SHP77 (cell line): ENCODE measurements at places on chromosomes 7 and 10.

DNA sequence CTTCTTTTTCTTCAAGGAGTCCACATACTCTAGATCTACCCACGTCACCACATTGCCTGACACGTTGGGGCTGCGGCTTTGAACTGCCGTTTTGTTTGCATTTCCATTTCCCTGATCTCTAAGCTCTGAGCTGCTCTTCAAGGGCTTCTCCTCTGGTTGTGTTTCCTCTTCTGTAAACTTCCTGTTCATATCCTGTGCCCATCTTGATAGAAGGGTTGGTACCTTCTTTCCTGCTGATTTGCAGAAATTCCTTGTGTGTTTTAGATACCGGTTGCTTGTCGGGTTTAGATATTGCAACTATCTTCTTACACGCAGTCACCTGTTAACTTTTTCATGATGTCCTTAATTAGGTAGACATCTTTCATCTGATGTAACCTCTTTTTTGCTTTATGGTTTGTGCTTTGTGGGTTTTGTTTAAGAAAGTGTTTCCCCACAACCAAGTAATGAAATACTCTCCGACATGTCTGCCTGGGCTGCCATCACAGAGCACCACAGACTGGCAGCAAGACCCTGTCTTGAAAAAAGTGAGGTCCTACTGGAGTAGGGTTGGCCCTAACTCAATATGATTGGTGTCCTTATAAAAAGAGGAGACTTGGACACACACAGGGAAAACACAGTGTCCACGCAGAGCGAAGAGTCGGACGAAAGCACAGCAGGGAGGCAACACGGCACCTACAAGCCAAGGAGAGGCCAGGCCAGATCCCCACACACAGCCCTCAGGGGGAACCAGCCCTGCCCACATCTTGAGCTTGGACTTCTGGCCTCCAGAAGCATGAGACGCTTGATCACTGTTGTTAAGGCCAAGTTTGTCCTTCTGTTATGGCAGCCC, 99.1 kb upstream of the PDGFA start:
- no peak for DNase-seq

DNA sequence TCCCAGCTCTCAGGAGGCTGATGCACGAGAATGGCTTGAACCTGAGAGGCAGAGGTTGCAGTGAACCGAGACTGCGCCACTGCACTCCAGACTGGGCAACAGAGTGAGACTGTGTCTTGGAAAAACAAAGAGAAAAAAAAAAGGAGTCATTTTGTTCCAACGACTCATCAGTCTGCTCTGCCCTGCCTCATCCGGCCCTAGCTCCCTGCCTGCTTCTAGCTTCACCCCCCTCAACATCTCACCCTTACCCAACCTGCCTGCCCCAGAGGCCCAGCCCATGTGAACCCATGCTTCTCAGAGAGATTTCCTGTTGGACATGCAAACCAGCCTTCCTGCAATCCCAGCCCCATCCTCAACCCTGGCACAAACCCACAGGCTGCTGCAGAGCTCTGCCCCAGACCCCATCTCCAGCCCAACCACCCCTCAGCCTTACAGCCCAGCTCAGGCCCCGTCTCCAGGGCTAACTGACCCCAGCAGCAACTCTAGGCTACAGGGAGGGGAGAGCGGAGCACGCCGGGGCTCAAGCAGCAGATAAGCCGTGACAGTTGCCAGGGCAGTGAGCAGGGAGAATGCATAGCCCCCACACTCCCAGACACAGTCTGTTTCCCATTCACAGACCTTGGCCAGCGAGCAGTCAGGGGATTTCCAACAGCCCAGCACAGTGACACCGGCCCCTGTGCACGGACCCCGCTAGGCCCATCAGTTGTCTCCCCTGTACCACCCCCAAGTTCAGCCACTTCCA, 86.0 kb upstream of the KCTD7 start:
- no peak for DNase-seq

GRCh38 chr7:39386718-39387117, 179.5 kb upstream of the YAE1 start:
- no peak for DNase-seq

GRCh38 chr10:96850825-96851224, 18.7 kb downstream of the LCOR start:
- DNase-seq, result no peak

DNA sequence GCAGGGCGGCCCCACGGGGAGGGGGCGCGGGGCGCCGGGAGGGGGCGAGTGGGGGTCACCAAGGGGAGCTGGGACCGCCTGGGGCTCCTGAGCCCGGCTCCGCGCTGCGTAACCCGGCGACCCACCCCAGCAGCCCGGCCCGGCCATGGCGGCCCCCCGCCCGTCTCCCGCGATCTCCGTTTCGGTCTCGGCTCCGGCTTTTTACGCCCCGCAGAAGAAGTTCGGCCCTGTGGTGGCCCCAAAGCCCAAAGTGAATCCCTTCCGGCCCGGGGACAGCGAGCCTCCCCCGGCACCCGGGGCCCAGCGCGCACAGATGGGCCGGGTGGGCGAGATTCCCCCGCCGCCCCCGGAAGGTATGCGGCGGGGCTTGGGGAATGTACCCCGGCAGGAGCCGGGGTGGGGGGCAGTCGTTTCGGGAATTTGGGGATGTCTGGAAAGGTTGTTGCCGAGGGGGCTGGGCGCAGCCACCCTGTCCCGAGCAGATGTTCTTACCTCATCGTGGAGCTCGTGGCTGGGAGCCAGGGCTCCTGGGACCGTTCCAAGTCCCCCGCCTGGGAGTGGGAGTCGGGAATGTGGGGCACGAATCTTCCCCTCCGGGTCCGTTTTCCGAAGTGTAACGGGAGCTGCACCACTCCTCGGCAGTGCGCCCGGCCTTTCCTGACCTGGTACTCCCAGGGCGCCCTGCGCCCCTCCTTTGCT, 431 bp downstream of the ZYX start:
- no peak for DNase-seq

GRCh38 chr7:25032774-25033743, 53.1 kb upstream of the OSBPL3 start:
- no peak for DNase-seq

DNA sequence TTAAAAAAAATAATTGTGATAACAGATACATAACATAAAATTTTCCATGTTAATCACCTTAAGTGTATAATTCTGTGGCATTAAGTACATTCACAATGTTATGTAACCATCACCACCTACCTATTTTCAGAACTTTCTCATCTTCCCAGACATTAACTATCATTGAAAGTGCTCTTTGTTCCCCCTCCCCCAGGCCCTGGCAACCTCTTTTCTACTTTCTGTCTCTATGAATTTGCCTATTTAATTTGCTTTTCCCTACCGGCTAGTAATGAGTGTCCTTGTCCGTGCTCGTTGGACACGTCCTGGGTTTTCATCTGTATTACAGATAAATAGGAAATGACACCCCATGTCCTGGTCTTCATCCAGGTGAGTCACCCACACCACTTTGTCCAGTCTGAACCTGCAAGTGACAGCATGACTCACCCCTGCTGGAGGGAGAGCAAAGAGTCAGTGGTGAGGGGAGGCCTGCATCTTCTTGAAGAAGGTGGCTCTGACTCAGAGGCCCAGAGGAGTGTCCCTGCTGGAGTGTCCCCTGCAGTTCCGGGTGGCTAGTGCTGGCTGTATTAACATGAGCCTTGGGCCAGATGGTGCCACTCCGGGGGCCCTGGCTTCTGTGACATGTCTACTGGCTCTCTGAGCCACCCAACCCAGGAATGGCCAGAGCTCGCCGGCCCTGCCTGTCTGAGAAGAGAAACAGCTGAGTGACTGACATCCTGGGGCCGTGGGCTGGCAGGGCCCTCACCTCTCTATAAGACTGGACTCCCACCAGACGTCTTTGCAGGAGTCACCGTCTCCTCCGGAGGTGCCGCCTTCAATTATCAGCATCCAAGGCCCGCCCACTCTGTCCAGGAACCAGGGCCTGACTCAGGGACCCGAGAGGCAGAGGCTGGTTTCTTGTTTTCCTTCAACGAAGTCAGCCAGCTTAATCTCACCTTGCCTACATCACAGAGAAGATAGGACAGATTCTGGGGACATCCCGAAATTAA, 503.2 kb upstream of the MKI67 start:
- no peak for DNase-seq

DNA sequence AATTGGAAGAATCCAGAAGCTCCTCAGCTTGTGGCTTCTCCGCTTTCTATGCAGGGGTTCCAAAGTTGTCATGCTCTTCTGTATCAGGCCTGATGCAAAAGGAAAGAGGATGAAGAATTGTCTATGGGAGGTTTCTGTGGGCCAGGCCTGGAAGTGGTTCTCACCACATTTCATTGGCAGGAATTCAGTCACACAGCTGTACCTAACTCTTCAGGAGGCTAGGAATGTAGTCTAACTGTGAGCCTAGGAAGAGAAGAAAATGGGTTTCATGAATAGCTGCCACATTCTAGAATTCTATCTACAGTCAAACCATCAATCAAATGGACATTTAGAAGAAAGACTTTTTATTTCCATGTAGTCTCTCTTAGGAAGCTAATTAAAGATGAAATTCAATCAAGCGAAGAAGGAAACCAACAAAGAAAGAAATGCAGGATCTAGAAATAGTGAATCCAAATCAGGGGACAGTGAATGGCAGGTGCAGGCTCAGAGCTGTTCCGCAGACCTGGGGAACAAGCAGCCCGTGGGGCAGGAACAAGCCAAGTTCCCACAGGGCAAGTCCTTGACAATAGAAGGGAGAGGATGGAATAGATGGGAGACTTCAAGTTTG, 25.4 kb upstream of the USP6NL start:
- DNase-seq, result no peak

DNA sequence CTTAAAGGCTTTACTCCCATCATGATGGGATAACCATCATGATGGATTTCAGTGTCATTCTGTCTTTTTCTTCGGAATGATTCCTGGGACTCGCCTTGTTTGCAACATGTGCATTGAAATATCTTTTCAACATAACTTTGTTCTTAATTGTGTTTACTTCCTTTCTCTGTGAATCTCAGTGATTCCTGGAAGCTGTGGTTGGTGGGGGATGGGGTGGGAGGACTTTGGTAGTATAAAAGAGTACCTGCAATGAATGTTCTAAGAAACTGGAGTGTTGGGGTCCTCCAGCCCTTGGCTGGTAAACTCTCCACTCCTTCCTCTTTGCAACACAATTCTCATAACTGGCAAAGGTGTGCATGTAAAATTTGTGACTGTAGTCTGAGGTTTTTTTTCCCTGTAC, 11.5 kb upstream of the SH2D4B start:
- no peak for DNase-seq

DNA sequence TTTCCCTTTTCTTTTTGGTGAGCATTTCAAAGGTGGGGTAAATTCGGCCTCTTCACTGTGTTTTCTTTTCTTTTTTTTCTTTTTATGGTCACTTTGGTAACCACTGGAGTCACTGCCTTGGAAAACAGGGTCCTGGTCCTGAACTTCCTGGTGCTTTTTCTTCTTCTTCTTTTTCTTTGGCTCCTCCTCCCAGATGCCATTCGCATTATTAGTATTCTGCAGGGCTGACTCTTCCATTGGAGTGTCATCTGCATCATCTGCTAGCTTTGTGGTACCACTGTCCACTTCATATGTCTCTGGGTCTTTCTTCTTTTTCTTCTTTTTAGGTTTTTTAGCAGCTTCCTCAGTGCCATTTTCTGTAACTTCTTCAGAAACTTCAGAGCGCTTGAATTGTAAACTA, 10.5 kb downstream of the POLR1F start:
- DNase-seq, result no peak

DNA sequence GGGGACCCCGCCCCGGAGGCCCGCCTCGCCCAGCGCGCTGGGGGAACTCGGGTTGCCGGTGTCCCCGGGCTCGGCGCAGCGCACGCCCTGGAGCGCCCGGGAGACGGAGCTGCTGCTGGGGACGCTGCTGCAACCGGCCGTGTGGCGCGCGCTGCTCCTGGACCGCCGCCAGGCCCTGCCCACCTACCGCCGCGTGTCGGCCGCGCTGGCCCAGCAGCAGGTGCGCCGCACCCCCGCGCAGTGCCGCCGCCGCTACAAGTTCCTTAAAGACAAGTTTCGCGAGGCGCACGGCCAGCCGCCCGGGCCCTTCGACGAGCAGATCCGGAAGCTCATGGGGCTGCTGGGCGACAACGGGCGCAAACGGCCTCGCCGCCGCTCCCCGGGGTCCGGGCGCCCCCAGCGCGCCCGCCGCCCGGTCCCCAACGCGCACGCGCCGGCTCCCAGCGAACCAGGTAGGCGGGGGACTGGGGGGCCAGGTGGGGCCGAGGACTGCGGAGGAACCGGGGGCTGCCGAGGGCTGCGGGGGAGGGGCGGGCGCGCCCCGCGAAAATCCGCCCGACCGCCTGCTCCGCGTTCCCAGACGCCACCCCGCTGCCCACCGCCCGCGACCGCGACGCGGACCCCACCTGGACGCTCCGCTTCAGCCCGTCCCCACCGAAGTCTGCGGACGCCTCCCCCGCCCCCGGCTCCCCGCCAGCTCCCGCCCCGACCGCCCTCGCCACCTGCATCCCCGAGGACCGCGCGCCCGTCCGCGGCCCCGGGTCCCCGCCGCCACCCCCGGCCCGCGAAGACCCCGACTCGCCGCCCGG, 574 bp downstream of the UTF1 start:
- no peak for DNase-seq

DNA sequence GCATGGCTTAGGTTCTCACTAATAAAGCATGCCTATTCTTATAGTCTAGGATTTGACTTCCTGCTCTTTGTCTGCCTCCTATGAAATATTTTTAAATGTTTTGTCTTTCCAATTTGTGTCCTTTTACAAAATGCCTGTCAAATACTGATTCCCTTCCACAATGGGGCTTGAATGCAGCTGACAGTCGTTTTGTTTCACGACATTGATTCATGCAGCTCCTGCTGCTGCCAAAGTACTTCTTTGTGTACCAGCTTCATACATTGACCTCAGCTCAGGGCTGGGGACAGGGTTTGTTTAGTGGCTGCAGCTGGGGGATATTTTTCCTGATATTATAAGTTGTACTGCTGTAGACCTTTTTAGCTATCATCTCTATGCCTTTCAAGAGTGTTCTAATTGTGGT, 371.9 kb upstream of the CHRM2 start:
- no peak for DNase-seq

- DNase-seq, result no peak
These were observed 85.9 kb upstream of the AGBL3 start for GRCh38 chr7:134900166-134900982.

DNA sequence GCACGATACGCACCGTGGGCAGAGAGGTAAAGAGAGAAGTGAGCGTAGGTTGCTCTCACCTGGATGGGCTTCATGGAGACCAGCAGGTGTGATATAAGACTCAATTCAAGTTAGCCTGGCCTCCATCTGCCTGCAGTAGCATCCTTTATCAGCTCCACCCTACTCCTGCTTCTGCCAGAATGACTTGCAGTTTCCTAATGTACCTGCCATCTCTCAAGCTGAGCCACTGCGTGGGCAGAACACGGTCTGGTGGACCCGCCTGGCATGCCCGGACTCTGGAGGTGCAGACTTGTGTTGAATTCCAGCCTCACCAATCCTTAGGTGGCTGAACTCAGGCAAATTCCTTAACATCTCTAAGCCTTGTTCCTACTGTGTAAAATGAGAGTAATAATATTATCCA, 64.3 kb downstream of the STEAP1B start:
- no peak for DNase-seq

DNA sequence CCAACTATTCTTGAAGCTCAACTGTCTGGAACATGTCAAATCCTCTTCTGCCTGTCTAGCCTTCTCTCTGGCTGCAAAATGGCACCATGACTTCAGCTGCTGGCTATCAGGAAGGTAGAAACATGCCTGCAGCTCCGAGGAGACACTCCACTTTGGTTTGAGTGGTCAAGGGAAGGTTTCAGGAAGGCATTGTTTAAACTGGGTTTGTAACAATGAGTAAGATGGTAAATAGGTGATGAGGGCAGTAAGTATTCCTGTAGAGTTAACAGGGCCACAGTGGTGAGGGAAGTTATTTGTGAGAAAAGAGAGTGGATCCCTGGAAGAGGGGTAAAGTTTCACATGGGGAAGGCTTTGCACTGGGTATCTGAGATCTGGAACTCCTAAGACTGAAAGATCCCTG, 231.5 kb downstream of the ABCA13 start:
- no peak for DNase-seq
